ENCODE measurements at places on chromosomes 2 and 18.

- no peak for DNase-seq
Measured at GRCh38 chr18:74289137-74289536, 2.6 kb downstream of the CYB5A start.

DNA sequence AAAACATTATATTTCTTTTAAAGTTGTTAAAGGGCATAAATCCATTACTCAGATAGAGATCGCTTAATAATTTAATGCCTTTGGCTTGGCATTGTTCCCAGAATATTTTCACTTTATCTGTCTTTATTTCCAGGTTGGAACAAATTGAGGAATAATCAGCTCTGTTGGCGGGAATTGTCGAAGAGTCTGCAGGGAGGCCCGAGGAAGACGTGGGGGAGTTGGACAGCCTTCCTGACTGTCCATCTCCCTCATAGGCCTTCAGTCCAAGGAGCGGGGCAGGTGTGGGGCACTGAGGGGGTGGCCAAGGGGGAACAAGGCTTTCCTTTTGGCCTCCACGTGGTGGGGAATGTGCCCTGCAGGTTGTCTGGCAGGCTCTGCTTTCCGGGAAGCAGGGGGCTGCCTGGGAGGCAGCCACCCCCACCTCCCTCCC is 179.6 kb downstream of the ZBTB7C start:
- DNase-seq: no peak

DNA sequence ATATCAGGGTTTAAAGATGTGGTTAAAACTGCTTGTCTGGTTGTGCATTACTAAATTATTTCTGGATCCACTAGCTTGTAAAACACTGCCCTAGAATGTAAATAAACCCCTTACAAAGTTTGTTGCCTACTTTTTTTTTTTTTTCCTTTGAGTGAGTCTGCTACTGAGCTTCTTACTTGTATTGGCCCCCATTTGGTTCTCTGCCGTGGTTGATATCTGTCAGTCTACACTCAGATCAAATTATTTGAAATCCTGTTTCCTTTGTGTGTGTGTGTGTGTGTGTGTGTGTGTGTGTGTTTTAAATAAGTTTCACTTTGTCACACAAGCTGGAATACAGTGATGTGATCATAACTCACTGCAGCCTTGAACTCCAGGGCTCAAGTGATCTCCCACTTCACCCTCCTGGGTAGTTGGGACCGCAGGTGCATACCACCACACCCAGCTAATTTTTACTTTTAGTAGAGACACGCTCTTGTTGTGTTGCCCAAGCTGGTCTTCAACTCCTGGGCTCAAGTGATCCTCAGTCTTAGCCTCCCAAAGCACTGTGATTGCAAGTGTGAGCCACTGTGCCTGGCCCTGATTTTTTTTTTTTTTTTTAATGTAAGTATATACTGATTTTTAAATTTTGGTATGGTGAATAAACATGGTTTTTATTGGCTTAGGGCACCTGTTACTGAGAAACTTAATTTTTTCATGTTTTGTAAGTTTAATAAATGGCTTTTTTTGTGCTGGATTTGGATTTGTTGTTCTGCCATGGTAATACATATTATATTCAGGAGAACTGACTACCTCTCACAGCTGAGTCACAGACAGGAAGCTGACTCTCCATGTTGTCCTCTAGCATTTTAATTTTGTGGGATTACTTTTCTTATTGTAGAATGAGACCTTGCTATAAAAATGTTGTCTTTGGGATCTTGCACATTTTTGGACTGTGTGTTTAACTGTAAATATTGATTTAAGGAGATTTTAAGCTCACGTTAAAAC is 48.5 kb downstream of the MAP4K4 start:
- DNase-seq: no peak

- DNase-seq: no peak
Measured at GRCh38 chr18:46386788-46387187, 270.2 kb downstream of the LOXHD1 start.

GRCh38 chr18:78722929-78723710 is 256.5 kb upstream of the SALL3 start:
- DNase-seq: no peak

GRCh38 chr2:217228732-217229131 is 368.9 kb upstream of the TNP1 start:
- DNase-seq: no peak

DNA sequence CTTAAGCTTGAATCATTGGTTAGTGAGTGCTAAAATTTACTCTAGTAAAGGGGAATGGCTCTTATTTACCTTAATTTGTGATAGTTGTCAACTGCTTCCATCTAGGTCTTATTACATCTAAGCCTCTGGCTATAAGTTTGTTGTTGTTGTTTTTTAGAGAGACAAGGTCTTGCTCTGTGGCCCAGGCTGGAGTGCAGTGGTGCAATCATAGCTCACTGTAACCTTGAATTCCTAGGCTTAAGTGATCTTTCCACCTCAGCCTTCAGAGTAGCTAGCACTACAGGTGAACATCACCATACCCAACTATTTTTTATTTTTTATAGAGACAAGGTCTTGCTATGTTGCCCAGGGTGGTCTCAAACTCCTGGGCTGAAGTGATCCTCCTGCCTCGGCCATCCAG is 6.6 kb downstream of the HADHA start:
- DNase-seq: no peak

DNA sequence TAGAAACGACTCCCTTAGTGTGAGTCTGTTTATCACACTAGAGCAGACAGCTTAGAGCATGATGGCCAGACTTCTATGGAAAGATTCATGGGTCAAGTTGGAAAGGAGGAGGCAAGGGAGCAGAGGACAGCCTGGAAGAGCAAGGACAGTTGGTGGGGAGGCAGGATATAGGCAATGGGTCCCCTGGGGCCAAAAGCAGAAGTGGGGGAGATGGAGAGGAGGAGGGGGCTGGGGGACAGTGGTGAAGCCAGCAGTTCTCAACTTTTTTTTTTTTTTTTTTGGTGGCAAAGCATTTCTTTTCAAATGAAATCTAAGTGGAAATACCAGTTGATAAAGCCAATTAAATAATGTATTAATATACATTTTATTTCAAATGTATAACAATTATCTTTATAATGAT is 197.9 kb downstream of the HRH4 start:
- no peak for DNase-seq

GRCh38 chr18:58174285-58174684 is 130.3 kb downstream of the NEDD4L start:
- no peak for DNase-seq
